ENCODE measurements at places on chromosomes 16 and 17. TPM values are rescaled to one million over a fixed set of nuclear protein-coding genes. Genes with fewer than 3 reads are reported as not detected.

DNA sequence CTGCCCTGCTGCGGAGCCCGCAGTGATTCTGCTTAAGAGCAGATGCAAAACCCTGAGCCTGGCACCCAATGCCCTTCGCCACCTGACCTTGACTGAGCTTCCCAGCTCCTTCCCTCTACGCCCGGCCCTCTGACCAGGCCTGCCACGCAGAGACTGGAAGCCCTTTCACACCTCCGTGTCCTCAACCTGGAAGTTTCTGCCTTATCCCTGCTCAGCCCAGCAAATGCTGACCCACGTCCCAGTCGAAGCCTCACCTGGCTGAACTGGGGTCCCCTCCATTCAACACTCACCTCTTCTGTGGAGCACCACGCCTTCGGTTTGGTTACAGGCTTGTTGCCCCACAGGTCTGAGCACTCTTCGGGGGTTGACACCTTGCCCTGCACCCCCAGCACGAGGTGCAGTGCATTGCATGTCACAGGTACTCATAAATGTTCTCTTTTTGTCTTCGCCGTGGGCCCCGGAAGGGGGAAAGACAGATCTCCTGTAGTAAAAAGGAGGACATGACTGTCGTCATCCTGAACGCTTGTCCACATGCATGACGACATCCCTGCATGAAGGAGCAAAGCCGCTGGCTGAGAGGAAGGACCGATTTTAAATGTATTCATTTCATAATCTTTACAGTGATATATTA lies 153.6 kb upstream of the TNRC6C start:
- no peaks in the 10 kb centered on the region for H3K36me3 ChIP-seq
- H3K27me3 ChIP-seq: peaks cover 38% of the 10 kb centered on the region
- DNase-seq: no peak
- no peak overlapping the region for H3K4me3 ChIP-seq
- H3K27ac ChIP-seq: no peak overlapping the region

- peaks cover 25% of the 10 kb centered on the region for H3K4me1 ChIP-seq
- no peak for DNase-seq
- no peak overlapping the region for H3K27ac ChIP-seq
- peaks cover 67% of the 10 kb centered on the region for H3K27me3 ChIP-seq
- no peaks in the 10 kb centered on the region for H3K36me3 ChIP-seq
These were observed 18.5 kb downstream of the ENPP7 start for GRCh38 chr17:79749156-79749815.

- no peaks in the 10 kb centered on the region for H3K36me3 ChIP-seq
- DNase-seq: peak; percentile 44
- no peak overlapping the region for H3K4me3 ChIP-seq
- no peak overlapping the region for H3K27ac ChIP-seq
- H3K4me1 ChIP-seq: peaks cover 40% of the 10 kb centered on the region
These were observed 13.9 kb upstream of the OR1F1 start for GRCh38 chr16:3173892-3174617.

- no peak overlapping the region for H3K4me3 ChIP-seq
- H3K27me3 ChIP-seq: peaks cover 4% of the 10 kb centered on the region
- no peaks in the 10 kb centered on the region for H3K36me3 ChIP-seq
- DNase-seq: no peak
These were observed 306.5 kb upstream of the TNRC6C start for GRCh38 chr17:77651988-77652387.

DNA sequence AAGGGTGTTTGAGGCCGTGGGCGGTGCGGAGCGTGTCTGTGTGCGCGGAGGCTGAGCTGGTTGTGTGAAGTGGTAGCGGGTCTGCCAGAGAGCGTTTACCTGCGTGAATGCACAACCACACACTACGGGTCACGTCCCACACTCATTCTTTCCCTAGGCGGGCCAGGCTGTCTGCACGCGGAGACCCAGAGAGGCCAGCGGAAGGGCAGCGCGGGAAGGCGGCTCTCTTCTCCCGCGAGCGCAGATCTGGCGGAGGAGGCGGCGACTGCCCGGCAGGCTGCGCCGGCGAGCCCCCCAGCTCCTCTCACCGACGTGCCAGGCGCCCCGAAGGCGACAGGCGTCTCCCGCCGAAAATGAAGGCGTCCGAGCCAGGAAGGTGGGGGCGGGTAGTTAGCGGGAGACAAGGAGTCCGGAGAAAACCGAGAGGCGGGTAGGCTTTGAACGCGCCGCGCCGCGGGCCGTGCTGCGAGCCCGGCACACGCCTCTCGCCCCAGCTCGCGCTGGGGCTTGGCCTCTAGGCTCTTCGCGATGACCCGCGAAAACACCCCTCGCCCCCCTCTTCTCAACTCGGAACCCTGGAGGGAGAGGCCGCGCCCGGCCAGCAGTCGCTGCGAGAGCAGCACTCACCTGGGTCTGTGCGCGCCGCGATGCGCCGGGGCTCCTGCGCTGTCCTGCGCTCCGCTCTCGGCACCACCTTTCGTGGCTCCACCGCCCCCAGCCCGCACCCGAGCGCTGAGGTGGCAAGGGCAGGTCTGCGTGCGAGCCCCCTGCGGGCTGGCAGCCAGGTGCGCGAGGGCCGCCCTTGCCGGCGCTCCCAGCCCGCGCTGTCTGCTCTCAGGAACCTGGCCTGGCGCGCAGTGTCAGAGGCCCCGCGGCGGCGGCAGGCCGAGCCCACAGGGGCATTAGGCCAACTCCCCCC lies 2.0 kb upstream of the FOXF1 start:
- no peaks in the 10 kb centered on the region for H3K36me3 ChIP-seq
- H3K4me3 ChIP-seq: no peak overlapping the region
- peaks cover 68% of the 10 kb centered on the region for H3K4me1 ChIP-seq
- peak; percentile 52 for DNase-seq
- no peaks in the 10 kb centered on the region for H3K27me3 ChIP-seq

The SLFN12L gene
- 3.7 TPM for total RNA-seq

The TANC2 gene
- 20.4 TPM for total RNA-seq

The GP1BA gene
- total RNA-seq: not detected

The TXNL4B gene
- total RNA-seq: 16.1 TPM

The CDH1 gene
- total RNA-seq: 1.7 TPM

The CFAP97D1 gene
- total RNA-seq: not detected

All from B cell (primary cell).